OCI-M1 (cell line): ENCODE measurements at places on chromosomes 7 and 10.

GRCh38 chr10:52747694-52748093, 24.9 kb downstream of the MBL2 start:
- DNase-seq: no peak

GRCh38 chr10:66835400-66835799, 90.4 kb upstream of the LRRTM3 start:
- no peak for DNase-seq

DNA sequence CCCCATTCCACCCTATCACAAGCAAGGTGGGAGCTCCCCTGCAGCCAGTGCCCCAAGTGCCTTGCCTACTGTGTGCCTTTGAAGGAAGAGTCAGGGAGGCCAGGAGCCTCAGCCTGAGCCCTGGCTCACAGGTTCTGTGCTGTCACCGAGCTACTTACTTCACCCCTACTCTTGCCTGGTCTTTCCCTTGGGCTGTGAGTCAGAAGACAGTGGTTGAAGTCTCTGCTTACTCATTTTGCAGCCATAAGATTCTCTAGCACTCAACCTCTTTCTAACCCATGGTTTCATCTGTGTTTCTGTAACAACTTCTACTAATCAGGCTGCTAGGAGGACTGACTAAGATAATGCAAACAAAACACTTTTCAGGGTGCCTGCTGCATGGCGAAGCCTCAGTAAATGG, 114.5 kb downstream of the PLCE1 start:
- no peak for DNase-seq

- no peak for DNase-seq
These were observed 40.6 kb downstream of the PYROXD2 start for GRCh38 chr10:98374217-98374985.

DNA sequence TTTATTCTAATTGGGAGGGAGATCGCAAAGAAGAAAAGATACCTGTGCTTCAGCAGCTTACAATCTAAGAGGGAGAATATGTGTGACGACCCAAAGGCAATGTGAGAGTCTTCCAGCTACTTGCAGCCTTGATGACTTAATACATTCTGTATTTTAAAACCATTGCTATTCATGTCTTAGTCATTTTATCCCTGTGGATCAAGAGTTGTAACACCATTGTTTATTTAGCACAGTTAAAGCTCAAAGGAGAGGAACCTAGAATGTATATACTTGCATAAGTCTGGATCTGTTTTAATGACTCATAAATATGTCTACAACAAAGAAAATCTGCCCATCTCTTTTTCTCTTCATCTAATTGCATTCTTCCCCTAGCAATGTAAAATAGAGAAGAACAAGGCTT, 117.9 kb upstream of the DLX6 start:
- no peak for DNase-seq

- DNase-seq: no peak
These were observed 623 bp upstream of the CEP41 start for GRCh38 chr7:130441408-130441869.

DNA sequence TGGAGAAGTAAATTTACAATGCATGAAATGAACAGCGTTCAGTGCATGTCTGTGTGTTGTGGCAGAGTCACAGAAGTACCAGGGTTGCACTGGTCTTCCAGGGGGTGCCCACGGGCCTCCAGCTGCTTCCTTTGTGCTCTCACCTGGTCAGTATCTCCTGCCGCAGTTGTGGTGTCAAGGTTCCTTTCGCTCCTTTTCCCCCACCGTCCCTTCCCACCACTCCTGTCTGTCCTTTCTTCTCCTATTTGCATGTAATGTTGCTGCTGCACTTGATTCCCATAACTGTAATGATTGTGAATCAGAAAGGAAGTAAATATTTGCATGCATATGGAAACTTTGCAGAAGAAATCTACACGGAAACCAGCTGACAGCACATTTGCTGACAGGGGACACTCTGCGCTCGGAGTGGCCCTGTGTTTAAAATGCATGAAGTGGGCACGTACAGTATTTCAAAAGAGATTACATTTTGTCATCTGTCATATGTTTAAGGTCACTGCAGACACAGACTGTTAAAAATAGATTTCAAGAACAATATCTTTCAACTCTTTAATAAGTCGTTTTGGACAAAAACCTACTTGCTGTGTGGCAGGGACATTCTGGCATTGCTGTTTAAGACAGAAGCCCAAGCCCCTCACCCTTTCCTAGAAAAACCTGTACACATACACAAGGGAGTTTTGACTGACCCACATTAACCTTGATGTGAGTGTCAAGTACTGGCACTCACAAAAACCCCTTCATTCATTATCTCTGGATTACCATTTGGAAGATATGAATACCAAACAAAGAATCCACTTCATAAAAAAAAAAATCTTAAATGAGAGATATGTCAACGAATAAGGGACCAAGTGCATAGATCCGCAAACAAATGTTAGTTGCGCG, 336.7 kb upstream of the KLF6 start:
- DNase-seq: no peak

GRCh38 chr10:71684356-71685173, 35.0 kb downstream of the C10orf105 start:
- peak; percentile 51 for DNase-seq

GRCh38 chr10:42491001-42491592, 147.3 kb downstream of the ZNF33B start:
- peak; percentile 91 for DNase-seq

- DNase-seq: no peak
These were observed 152.6 kb downstream of the PKD1L1 start for GRCh38 chr7:47795631-47796030.

- DNase-seq: no peak
These were observed 133.1 kb upstream of the PRSS1 start for GRCh38 chr7:142616121-142616643.

DNA sequence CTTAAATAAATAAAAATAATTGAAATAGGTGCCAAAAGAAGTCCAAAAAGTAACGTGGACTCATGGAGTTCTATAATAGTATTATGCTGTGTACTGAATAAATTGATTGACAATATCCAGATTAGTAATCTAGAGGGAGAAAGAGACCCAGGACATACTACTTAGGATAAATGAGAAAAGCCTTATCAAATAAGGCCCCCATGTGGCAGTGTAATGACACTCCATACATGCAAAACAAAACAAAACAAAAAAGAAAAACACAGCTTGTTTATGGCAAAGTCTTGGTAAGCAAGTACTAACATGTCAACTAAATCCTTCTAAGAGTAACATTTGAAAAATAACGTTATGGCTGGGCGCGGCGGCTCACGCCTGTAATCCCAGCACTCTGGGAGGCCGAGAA, 3.6 kb upstream of the RUNDC3B start:
- peak; percentile 74 for DNase-seq

GRCh38 chr7:1951159-1951536, 281.1 kb downstream of the ELFN1 start:
- no peak for DNase-seq

GRCh38 chr7:98836811-98837629, 32.8 kb downstream of the TMEM130 start:
- peak; percentile 67 for DNase-seq

DNA sequence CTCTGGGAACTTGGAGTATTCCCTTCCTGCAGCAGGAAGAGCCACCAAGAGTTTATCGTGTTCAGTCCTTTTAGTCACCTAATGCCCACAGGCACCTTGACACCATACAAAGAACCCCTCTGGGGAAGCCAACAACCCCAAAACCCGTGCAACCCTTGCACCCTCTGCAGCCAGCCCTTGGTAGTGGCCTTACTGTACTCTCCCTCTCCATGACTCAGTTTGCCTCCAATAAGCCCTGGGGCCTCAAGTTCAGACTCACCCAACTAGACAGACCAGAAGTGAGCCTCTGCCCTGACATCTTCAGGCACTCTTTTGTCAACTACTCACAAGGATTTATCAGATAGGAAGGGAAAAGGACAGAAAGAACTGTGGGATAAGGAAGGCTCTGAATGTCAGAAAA, 30.9 kb downstream of the KCNMA1 start:
- no peak for DNase-seq
